KBM-7 (cell line): ENCODE measurements at places on chromosomes 13 and 19.

DNA sequence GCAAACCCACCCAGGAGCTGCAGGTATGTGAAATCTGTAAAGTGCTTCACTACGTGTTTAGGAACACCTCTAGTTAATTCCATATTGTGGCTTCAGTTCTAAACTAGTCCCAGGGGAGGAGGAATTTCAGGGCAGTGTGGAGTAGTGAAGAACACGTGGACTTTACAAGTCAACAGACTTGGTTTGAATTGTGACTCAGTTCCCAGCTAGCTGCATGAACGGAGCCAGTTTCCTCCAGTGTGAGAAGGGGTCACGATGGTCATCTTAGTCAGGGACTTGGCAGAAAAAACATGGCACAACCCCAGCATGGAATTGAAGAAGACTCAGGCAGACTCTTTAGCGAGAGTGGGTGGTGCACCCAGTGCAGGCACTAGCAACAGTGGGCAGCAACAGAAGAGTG, 175.7 kb upstream of the UBL3 start:
- no peak for DNase-seq

- peak; percentile 41 for DNase-seq
These were observed 969 bp upstream of the POMP start for GRCh38 chr13:28657784-28658538.

GRCh38 chr13:96900986-96901385, 93.3 kb downstream of the OXGR1 start:
- no peak for DNase-seq

GRCh38 chr19:4369888-4370260, 26.5 kb downstream of the MPND start:
- peak; percentile 79 for DNase-seq

DNA sequence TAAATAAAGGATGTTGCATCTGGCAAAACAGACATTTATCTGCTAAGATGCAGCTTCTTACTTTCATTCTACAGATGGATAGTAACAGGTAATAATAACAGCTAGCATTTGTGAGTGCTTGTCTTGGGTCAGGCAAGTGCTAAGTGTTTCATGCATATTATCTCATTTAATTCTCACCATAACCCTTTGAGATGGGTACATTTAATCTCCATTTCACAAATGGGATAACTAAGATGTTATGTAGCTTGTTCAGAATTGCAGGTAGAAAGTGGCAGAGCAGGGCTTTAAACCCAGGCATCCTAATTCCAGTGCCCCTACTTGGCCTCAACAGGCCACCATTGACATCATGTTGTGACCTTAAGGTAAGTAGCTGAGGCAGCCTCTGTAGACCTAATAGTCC, 69.8 kb downstream of the LMO7 start:
- DNase-seq = no peak

DNA sequence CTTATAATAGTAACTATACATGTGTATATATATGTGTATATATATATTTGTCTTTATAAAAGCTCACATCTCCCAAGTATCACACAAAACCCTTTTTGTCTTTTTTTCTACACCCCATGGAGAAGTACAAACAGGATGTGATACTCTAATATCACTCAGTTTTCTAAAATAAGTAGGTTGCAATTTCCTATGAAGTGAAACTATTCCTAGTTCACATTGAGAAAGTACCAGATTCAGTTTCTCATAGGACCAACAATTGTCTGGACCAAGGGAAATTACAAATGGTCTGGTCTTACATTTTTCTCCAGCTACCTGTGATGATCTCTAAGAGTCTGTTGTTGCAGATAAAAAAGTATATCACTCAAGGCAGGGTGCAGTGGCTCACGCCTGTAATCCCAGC, 17.9 kb upstream of the LILRB1 start:
- no peak for DNase-seq

- DNase-seq = no peak
These were observed 140.9 kb upstream of the UBL3 start for GRCh38 chr13:29991343-29991742.

DNA sequence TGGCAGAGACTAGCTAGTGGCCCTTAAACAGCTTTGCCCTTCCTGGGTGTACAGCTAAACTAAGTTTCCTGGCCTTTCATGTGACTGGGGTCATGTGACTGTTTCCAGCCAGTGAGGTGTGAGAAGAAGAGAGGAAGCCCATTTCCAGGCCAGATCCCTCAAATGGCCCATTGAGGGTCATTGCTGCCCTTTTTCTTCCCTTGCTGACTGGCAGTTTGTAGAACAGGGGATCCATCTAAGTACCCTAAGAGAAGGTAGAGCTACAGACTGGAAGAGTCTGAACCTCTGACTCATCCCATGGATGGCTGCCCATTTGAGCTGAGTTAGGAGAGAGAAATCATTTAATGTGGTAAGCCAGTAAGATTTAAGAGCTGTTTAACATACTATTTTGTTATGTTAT, 2.8 kb downstream of the SWSAP1 start:
- DNase-seq = no peak

GRCh38 chr19:35986664-35987570, 8.1 kb upstream of the SDHAF1 start:
- peak; percentile 58 for DNase-seq

- no peak for DNase-seq
These were observed 53.4 kb upstream of the GJB6 start for GRCh38 chr13:20285530-20285929.
